Tibial artery (tissue), 4 donors: ENCODE measurements at places on chromosomes 5 and 9.

- DNase-seq = no peak
Measured at GRCh38 chr5:62561896-62562295, 16.7 kb upstream of the LRRC70 start.

DNA sequence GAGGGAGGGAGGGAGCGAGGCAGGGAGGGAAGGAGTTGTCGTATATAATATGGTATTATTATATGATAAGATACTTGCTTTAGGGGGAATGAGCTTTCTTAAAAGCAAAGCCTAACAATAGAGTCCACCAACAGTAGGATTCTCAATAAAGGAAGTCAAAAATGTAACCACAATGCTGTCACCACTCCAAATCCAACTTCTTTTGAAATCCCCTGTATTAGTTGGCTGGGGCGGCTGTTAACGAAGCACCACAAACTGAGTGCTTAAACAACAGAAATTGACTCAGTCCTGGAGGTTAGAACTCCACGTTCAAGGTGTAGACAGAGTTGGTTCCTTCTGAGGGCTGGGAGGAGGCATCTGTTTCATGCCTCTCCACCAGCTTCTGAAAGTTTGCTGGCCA lies 23.1 kb downstream of the GAS1 start:
- DNase-seq = no peak

GRCh38 chr5:40682154-40683017 lies 2.7 kb downstream of the PTGER4 start:
- DNase-seq = no peak

DNA sequence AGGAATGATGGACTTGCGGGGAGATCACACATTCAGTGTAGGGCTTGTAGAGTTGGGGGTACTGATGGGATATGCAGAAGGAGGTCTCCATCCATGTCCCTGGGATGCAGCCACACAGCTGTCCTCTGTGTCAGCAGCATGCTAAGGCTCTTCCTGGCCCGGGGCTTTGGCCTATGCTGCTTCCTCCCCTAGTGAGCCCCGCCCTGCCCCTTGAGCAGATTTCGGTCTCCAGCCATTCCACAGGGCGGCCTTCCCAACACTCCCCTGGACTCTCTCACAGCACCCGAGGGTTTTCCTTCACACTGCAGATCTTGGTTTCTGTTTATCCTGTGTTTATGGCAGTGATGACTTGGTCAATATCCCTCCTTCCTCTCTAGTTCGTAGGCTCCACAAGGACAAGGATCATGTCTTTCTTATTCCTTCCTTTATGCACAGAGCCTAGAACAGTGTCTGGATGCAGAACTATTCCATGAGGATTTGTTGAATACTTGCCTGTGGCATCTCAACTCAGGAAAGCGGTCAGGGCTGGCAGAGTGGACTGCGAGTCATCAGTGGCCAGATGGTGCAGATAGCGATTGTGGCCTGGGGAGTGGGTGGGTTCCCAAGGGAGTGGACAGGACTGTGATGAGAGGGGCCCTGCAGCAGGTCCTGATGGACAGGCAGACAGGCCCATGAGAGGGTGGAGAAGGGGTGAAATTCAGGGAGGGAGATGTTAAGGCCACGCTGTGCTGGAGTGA lies 114.2 kb downstream of the RGS3 start:
- peak; percentile 34 for DNase-seq

GRCh38 chr9:28916348-28916747 lies 1343.1 kb upstream of the C9orf72 start:
- DNase-seq = no peak
